ENCODE measurements at places on chromosomes 1 and 21. TPM values are rescaled to one million over a fixed set of nuclear protein-coding genes. Genes with fewer than 3 reads are reported as not detected.

Gene TMEM82
- 0.21 TPM for total RNA-seq

Gene AGBL4
- 0.41 TPM for total RNA-seq

Gene TIPRL
- 27.4 TPM for total RNA-seq

Gene FCMR
- not detected for total RNA-seq

Gene SEC16B
- total RNA-seq: 0.56 TPM

Gene SLC35F3
- 0.78 TPM for total RNA-seq

Gene FAM43B
- total RNA-seq: 2.2 TPM

Gene SPATA21
- total RNA-seq: not detected

All from H1 (cell line).